ENCODE measurements at places on chromosomes 2 and 18. TPM values are rescaled to one million over a fixed set of nuclear protein-coding genes. Genes with fewer than 3 reads are reported as not detected.

- peak; percentile 62 for DNase-seq
Observed at GRCh38 chr2:16773080-16773713, 107.6 kb upstream of the CYRIA start.

DNA sequence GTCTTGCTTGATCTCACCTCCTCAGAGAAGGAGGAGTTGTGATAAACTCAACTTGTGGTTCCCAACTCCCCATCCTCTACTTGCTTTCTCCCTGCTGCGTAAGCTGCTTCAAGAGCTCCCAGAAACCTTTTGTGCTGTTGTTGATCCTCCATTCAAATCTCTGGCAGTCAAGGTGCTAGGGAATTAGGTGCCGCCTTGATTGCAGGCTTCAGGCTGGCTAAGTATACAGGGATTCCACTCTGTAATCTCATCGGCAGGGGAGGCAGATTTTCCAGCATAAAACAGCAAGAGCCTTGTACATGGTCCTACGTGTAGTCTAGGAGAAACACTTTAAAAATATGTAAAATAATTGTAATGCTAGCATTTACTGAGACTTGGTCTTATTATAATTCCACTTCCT, 116.2 kb upstream of the DDX18 start:
- no peak for DNase-seq

DNA sequence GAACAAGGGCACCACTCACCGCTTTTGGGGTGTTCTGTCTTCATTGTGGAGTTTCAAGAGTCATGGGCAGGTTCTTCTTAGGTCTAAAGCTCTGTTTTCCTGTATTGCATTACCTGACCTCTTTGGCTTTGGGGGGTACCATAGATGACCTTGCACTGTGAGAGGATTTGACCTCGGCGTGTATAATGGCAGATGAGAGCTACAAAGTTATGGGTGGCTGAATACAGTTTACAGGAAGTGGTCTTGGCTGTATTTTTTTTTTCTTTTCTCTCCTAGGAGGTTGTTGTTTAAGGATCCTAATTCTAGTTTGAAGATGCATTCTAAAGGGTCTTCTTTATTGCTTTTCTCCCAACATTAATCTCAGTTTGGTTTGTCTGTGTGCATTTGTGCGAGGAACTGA, 11.5 kb downstream of the GAL3ST2 start:
- DNase-seq: no peak

- DNase-seq: no peak
Observed at GRCh38 chr2:25098056-25098455, 56.2 kb downstream of the EFR3B start.

- no peak for DNase-seq
Observed at GRCh38 chr18:48868468-48869466, 82.0 kb downstream of the SMAD7 start.

GRCh38 chr2:20471148-20471547, 24.3 kb downstream of the RHOB start:
- DNase-seq: no peak

GRCh38 chr2:63545023-63545422, 43.3 kb downstream of the WDPCP start:
- no peak for DNase-seq

DNA sequence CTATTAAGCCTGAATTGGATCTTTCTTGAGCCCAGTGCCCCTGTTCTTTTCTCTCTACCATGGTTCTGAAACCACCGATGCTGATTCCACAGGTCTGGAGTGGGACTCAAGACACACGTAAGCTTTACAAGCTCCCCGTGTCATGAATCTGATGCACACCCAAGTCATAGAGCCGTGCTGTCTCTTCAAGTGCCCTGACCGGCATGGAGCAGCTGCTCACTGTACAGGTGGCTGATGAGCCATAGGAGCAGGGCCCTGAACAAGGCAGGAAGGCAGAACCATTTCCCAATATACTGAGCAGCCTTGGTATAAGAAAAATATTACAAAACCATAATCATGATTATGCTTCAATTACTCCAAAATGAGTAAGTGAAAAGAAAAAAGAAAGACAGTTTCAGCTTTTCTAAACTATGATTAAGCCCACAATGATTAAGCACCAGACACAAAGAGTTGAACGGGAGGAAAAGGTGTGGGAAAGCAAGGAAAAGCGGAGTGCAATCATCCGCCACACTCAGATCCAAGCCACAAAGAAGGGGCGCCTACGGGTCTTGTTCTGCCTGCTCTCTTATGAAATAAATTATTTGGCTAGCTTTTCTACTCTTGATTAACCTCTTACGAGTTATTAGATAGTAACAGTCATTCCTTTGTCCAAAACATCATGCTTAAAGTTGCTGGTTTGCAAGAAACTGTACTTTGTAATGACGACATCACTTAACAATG, 41.7 kb downstream of the NOL10 start:
- no peak for DNase-seq

DNA sequence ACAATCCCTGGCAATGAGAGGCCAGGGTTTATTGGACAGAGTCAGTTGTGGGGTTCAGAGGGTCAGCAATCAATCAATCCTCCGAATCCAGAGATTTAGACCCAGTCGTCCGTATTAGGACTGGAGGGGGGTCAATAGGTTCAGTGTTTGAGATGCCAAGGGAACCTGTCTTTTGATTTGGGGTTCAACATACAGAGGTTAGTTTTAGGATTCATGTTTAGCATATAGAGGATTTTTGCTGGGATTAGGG, 292 bp downstream of the GMPPA start:
- no peak for DNase-seq

GRCh38 chr2:64839844-64840243, 149.4 kb upstream of the SLC1A4 start:
- no peak for DNase-seq

DNA sequence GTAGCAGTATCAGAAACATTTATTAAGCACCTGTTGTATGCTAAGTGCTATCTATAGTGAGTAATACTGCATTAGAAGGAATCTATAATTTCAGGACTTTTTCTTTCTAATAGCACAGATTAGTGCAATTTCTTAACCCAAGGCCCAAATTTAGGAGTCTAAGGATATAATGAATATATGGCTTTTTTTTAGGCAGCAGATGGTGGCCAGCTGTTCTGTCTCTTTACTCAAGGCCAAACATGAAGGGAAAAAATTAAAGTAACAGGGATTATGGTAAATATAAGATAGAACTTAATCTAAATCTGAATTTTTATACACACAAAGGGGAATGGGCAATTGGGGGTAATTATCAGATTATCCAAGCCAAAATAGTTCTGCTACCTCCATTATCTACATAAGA, 230.6 kb upstream of the SP5 start:
- DNase-seq: no peak

GRCh38 chr2:9681427-9681817, 50.6 kb upstream of the YWHAQ start:
- no peak for DNase-seq

Gene COBLL1
- total RNA-seq: 9.8 TPM

Gene GCKR
- not detected for total RNA-seq

Gene EVX2
- not detected for total RNA-seq

Gene IL1RL2
- total RNA-seq: not detected

Gene MTA3
- 45.3 TPM for total RNA-seq

Gene CD207
- 0.14 TPM for total RNA-seq
